A549 treated with DMSO at 1 μM for 4 hours (cell line): ENCODE measurements at places on chromosomes 4 and X. TPM values are rescaled to one million over a fixed set of nuclear protein-coding genes. Genes with fewer than 3 reads are reported as not detected.

NPY1R gene
- 0.03 to 0.09 TPM (median 0.06 TPM) in 4 of 5 replicates, not detected in the other for total RNA-seq

KCND1 gene
- 1.2 to 1.6 TPM (median 1.3 TPM) in 5 replicates for total RNA-seq

SPANXA2 gene
- total RNA-seq = 0.17 to 0.27 TPM (median 0.26 TPM) in 3 of 5 replicates, not detected in the others

PAGE2B gene
- total RNA-seq = not detected in 5 replicates

KLF8 gene
- total RNA-seq = 0.03 TPM in 1 of 5 replicates, not detected in the others

BANK1 gene
- total RNA-seq = 0.81 to 1.1 TPM (median 0.89 TPM) in 5 replicates

TNIP2 gene
- 28.7 to 45.3 TPM (median 41.6 TPM) in 5 replicates for total RNA-seq

ERVMER34-1 gene
- 0.48 to 1.2 TPM (median 0.61 TPM) in 5 replicates for total RNA-seq

GPRASP2 gene
- total RNA-seq = 4.7 to 7.3 TPM (median 5.6 TPM) in 5 replicates

HTR2C gene
- total RNA-seq = not detected in 5 replicates

GC gene
- total RNA-seq = not detected in 5 replicates

MAGEA12 gene
- total RNA-seq = 0.15 to 0.24 TPM (median 0.17 TPM) in 5 replicates

SATL1 gene
- not detected in 5 replicates for total RNA-seq

TLR2 gene
- 0.10 to 0.31 TPM (median 0.28 TPM) in 5 replicates for total RNA-seq

DUX4 gene
- total RNA-seq = not detected in 5 replicates

IL21 gene
- total RNA-seq = not detected in 5 replicates

DDIT4L gene
- total RNA-seq = 0.49 to 0.72 TPM (median 0.59 TPM) in 5 replicates

CRMP1 gene
- 1.7 to 2.7 TPM (median 2.1 TPM) in 5 replicates for total RNA-seq

TMPRSS11F gene
- not detected in 5 replicates for total RNA-seq

TEX11 gene
- not detected in 5 replicates for total RNA-seq
